ENCODE measurements at places on chromosomes 7 and 10. TPM values are rescaled to one million over a fixed set of nuclear protein-coding genes. Genes with fewer than 3 reads are reported as not detected.

DNA sequence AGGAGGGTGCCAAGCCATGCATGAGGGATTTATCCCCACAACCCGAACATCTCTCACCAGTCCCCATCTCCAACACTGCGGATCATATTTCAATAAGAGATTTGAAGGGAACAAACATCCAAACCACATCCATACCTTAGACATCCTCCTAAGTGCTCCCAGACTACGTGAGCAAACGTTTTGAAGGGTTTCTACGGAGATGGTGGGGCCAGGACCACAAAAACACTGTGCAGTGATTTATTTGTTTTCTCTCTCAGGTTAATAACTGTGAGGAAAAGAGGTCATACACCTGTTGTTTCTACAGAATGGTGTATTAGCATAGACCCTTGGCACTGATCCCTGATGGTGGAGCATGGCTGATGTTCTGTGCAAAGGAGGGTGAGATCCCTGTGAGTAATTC, 277.8 kb downstream of the FRMD4A start:
- DNase-seq: no peak

DNA sequence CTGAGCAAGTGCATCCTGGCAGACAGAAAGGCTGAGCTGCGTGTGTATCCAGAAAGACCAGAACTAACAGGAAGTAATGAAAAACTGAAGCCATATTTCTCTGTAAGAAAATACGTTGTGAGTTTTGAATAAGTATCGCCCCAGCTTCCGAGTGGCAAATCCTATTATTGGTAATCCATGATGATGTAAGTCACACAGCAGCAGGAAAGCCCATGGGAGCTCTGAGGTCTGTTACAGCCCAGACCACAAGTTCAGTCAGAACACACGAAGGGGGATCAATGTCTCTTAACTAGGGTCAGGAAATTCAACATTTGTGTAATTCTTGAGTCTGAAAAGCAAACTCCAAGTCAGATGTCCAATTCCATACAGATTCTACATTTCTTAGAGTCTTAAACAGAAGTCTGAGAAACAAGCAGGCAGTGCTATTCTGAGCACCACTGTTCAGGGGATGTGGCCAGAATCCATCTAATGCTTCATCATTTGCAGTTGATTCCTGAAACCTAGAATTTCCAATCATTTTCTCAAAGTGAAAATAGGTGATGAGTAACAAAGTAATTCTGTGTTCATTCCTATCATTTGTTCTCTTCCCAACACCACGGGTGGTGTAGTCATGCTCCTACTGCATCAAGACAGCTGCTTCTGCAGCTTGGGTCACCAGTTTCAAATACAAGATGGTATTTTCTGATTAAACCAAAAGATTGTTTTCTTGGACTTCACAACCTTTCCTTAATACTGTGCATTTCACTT, at the start of gene LRIT2:
Gene LRIT2 (minus strand): TSS at position 118 of the 747 bp plus-strand sequence. CDS start 24 bp downstream, at position 94.
- no peak for DNase-seq

CCL24 gene
- total RNA-seq: not detected

GRCh38 chr7:117192108-117192507, 130.8 kb downstream of the WNT2 start:
- no peak for DNase-seq

- DNase-seq: no peak
Measured at GRCh38 chr7:33711231-33712019, 193.9 kb upstream of the BMPER start.

GRCh38 chr10:68981074-68981473, 7.5 kb upstream of the KIFBP start:
- DNase-seq: no peak

- no peak for DNase-seq
Measured at GRCh38 chr10:26441491-26442214, 3.5 kb downstream of the APBB1IP start.

- DNase-seq: no peak
Measured at GRCh38 chr10:17209881-17210280, 8.4 kb upstream of the TRDMT1 start.

DNA sequence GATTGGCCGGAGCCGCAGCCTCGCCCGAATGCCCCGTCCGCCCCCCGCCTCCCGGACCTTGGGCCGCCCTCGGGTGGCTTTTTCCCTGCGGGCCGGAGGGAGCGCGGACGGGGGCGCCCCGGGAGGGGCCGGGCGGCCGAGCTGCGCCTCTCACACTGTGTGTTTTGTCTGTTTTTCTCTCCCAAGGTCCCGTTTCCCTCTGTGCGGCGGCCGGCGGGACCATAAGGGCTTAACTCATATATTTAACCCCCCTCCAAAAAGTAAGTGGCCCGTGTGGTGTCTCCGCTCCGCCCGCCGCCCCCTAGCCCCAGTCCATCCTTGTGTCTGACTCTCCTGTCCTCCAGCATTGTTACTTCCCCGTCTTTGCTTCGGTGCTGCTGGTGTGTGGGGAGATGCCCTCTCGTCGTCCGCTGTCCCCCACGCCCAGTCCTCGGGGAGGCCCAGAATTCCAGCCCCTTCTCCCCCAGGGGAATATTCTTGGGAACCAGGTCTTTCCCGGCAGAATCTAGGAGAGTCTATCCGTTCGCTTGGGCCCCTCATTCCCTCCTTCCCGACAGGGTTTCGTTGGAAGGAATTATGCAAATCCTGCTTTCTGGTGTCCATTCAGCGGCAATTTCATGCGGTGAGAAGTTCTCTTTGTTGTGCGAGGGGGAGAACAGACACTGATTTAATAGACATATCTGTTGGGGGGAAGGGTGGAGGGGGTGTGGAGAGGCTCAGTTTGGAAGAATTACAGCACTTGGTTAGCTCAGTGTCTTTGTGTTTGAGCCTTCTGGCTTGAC, 1.3 kb downstream of the LCOR start:
- no peak for DNase-seq

DNA sequence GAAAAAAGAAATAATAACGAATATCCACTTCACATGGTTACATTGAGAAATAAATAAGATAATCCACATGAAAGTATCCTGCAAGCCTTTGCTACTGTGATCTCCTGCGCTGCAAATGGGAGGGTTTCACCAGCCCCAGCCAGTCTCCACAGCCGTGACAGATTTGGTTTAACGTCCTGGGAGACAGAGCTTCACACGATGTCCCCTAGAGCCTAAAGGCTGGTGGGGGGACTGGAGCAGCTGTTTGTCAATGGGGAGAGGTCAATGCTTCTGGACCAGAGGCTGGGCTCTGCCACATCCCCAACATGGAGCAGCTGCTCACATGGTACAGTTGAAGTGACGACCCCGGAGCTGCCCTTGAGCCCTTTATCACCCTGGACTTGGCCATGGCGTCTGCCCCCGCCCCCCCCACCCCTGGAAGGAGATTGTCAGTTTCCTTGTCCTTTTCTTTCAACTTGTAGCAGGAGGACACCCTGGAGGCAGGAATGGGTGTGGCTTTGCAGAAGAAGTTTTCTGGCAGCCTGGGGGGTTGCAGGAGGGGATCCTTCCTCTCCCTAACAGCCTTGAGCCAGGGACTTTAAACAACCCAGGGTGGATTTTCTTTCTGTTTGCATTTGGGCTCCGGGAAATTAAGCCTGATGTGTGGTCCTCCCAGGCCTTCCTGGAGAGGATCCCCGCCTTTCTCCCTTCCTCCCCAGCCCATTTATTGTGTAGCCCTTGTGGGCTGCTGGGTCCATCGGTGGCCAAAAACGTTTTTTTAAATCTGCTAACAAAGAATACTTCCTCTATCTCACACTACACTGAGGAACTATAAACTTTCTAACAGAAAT, 37.0 kb upstream of the MXI1 start:
- no peak for DNase-seq

RBP3 gene
- total RNA-seq: not detected

- DNase-seq: no peak
Measured at GRCh38 chr7:159034988-159035387, 109.7 kb downstream of the VIPR2 start.

GCC1 gene
- 18.6 TPM for total RNA-seq

DNA sequence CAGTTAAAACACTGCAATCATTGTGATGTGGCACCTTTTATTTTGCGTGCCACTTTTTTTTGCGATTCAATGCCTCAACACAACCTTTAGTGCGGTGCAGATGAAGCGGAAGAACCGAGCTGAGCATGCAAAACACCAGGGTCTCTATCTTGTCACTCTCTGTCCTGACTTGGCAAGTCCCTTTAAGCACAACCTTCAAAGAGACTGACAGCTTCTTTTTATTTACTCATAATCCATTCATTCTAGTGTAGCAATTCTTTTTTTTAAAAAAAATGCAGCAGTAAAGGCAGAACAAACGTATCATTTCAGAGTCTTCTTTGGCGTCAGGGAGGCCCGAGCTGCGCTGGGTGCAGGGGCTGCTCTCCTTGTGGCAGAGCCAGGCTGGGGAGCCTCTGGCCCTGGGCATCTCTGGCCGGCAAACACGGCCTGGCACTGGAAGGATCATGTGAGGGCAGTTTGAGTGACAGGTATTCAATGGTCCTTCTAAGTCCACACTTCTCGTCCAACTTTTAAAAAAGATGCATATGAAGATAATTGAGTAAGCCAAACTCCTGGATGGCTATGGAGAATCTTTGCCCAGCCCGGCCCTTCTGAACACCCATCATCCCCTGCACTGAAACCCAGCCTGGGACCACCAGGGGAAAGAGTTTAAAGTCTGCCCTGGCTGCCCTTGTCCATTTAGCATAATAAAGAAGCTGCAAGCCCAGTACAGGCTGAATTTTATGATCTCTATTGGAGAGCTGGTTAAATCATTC, 3.9 kb downstream of the PTF1A start:
- no peak for DNase-seq

DNA sequence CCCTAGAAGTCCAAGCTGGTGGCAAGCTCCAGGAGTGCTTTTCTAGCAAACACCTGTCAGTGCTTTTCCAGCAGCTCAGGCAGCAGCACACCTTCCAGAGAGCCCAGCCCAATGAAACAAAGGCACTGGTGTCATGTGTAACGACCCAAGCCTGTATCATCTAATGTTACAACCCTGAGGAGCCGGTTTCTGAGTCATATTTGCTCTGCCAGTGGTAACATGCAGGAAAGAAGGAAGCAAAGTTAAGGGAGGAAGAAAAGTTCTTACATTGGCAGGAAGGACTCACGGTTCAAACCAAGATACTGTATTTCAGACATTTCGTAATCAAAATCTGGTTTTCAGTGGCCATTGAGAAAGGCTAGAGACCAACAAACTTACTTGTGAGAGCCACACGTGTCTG, at the start of gene ANKRD22:
Gene ANKRD22 (minus strand): TSS at position 139 of the 400 bp plus-strand sequence. CDS start 237 bp downstream, outside the sequence.
- peak; percentile 44 for DNase-seq

DNA sequence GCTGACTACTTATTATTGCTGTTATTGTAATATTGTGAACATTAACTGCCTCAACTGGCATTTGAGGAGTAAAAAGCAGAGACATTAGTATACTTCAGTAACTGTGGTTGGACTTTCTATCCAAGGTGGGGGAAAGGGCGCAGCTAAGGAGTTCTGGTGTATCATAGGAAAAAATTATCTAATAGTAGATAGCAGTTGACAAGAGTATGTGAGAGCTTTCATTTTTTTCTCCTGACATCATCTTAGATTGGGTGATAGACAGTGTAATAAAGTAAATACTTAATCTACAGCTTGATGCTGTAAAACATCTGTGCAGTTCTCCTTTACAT, 68.9 kb downstream of the PHTF2 start:
- no peak for DNase-seq

DNA sequence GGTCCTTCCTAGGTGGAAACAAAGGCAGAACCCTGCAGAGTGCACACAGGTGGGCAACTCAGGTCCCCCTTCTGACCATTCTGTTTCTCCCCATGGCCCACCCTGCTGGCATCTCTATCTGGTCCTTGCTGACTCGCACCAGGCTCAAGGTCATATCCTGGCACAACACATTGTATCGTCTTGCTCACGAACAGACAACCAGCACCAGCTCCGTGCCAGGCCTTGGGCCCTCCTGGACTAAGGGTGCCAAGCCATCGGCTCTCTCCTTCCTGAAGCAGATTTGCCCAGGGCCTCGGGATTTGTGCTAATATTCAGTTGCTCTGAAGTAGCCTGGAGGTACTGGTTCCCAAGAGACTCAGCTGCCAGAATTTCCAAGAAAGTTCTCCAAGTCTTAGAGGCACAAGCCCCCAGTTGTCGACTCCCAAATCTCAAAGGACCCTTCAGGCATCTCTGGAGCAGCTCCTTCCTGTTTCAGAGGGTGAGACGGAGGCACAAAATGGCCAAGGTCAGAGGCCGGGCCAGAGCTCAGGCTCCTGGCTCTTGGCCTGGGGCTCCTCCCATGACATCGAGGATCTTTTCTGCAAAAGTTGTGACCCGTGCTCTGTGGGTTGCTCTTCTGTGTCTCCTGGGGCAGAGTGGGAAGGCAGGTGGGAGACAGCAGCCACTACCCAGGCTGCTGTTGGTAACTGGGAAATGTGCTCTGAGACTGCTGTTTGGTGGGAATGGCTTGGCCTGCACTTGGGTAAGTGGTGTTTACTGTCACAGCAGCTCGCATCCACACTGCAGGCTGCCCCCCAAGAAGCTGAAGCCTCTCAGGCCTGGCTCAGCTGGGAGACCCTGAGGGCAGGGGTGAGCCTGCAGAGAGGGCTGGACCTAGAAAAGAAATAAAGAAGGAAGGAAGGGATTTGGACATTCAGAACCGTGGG, 121.3 kb downstream of the RGS10 start:
- DNase-seq: no peak

GRCh38 chr7:43485580-43485979, 97.3 kb upstream of the STK17A start:
- no peak for DNase-seq

UPK3B gene
- not detected for total RNA-seq

NODAL gene
- total RNA-seq: not detected

- no peak for DNase-seq
Measured at GRCh38 chr10:27838361-27838760, 92.7 kb upstream of the MKX start.

HTR5A gene
- total RNA-seq: not detected

- DNase-seq: no peak
Measured at GRCh38 chr7:144641389-144642044, 194.3 kb downstream of the TPK1 start.

PRKCQ gene
- 6.3 TPM for total RNA-seq

- no peak for DNase-seq
Measured at GRCh38 chr10:132328738-132329137, 3.3 kb upstream of the LRRC27 start.

OGDHL gene
- total RNA-seq: 0.37 TPM

PILRA gene
- 0.54 TPM for total RNA-seq

PLEKHA8 gene
- total RNA-seq: 16.7 TPM

PARD3 gene
- total RNA-seq: 18.3 TPM

GRCh38 chr10:74863551-74863950, 37.2 kb downstream of the KAT6B start:
- no peak for DNase-seq

MYH16 gene
- not detected for total RNA-seq

GRCh38 chr7:36090976-36091873, 61.8 kb upstream of the EEPD1 start:
- DNase-seq: no peak

CRHR2 gene
- total RNA-seq: not detected

- no peak for DNase-seq
Measured at GRCh38 chr10:3412646-3413045, 240.1 kb upstream of the PITRM1 start.

MMD2 gene
- total RNA-seq: not detected

DNA sequence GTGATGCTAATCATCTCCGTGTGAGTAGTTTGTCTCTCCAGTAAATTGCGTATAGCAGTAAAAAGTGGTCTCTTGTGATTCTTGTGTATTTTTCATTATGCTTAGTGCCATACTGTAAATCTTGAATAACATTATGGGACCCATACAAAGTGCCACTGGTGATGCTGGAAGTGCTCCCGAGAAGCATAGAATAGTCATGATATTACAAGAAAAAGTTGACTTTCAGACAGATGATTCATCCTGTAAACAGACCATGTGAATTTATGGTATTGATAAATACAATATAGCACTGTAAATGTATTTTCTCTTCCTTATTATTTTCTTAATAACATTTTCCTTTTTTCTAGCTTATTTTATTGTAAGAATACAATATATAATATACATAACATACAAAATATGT, 74.6 kb upstream of the CDK6 start:
- DNase-seq: no peak

Measured in H4 (cell line).